IPS DF 6.9 (cell line): ENCODE measurements at places on chromosomes 5 and 9.

- DNase-seq, result no peak
Measured at GRCh38 chr5:111299067-111299481, 74.9 kb downstream of the CAMK4 start.

GRCh38 chr9:89961616-89962341, 357.0 kb downstream of the GADD45G start:
- no peak for DNase-seq

GRCh38 chr5:123450640-123451039, 27.4 kb upstream of the CEP120 start:
- DNase-seq, result no peak

GRCh38 chr5:84088996-84089395, 295.7 kb downstream of the EDIL3 start:
- DNase-seq, result no peak

DNA sequence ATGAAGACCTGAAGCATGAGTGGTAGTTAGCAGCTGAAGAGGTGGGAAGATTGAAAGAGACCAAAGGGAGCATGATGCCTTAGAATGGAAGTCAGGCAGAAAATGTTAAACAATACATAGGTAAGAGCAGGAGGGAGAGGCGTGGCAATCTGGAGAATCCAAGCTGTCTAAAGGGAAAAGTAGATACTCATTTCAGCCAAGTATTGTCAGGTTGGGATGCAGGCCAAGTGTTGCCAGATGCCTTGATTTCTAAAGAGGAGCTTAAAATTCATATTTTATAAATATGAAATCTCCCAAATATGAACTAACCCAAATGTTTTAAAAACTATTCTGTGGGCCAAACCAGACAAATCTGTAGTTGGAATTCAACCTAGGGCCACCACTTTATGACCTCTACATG, 4.2 kb downstream of the PAM start:
- no peak for DNase-seq

DNA sequence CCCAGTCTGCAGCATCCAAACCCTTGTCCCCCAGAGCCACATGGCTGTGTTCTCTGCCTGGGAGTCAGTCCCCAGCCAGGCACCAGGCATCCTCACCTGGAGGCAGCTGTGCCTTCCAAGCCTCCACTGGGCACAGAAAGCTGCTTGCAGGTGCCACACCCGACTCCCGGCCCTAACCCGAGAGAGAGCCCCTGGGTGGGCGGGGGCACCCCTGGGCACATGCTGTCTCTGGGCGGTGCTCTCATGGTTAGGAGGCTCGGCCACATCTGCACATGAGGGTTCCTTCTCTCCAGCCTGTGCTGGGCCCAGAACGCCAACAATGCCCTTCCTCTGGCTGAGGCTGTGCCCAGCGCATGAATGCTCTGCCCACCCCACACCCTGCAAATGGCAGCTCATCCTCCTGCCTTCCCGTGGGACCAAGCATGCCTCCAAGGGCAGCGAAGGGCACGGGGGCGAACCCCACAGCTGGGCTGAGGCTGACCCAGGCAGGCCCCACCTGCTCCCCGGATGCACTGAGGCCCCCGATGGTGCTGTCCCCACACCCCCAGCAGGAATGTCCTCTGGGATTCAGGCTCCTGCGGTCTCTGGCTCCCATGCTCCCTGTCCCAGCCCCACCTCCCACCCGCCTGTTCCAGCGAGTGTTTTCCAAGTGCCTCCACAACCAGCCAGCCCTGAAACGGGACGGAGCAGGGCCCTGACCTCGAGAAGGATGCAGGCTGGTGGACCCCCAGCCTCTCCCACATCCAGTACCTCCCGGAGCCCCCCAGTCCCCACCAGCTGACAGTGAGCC, 22.5 kb upstream of the CAMSAP1 start:
- DNase-seq, result no peak

- DNase-seq, result no peak
Measured at GRCh38 chr9:98108531-98109031, 10.4 kb downstream of the TRIM14 start.

GRCh38 chr5:2184026-2184366, 301.3 kb upstream of the IRX4 start:
- no peak for DNase-seq
